ENCODE measurements at places on chromosomes 5 and 9. TPM values are rescaled to one million over a fixed set of nuclear protein-coding genes. Genes with fewer than 3 reads are reported as not detected.

DNA sequence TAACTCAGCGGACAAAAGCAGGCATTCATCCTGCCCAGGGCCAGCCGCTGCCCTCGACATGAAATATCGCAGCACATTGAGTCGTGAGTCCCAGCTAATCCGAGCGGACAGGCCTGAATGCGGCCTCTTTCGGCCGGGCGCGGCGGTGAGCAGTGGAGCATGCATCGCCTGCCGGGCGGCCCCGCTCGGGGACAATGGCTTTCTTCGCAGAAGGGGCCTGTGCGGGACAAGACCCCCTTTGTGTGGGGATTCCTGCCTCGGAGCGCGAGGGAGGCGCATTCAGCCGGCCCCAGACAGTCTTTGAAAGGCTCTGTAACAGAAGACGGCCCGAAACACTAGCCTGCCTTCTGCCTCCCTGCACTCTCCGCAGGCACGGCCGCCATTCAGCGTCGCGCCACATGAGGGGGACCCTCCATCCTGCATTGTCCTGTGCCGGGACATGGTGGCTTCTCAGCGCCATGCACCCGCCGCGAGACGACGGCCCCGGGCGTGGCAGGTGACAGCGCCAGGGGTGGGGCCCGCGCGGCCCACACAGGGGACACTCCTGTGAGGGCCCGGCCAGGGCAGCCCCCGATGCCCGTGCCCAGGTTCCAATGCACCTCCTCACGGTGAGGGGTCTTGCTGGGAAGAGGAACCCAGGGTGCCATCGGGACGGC lies 52.0 kb downstream of the EXD3 start:
- H3K36me3 ChIP-seq, result no peaks in the 10 kb centered on the region
- H3K27ac ChIP-seq, result no peak overlapping the region
- DNase-seq, result no peak
- H3K27me3 ChIP-seq, result no peaks in the 10 kb centered on the region
- H3K4me3 ChIP-seq, result no peak overlapping the region

DNA sequence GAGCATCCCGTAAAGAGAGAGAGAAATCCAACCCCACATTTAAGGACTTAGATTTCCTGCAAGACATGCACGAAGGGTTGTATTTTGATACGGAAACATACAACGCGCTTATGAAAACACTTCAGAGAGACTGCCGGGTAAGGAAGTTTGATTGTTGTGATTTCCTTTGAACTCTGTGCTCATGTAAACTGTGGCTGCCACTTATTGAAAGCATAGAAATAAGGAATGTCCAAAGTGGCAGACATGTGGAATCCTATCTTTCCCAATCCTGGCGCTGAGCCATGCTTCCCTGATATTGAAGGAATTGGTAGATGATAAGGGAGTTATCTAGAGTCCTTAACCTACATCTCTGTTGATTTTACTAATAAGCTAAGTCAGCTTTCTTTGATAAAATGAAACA lies 119.4 kb downstream of the PRKACG start:
- no peaks in the 10 kb centered on the region for H3K36me3 ChIP-seq
- DNase-seq, result no peak
- peak overlapping the region; percentile 3 for H3K27ac ChIP-seq
- peaks cover 36% of the 10 kb centered on the region for H3K4me1 ChIP-seq

DNA sequence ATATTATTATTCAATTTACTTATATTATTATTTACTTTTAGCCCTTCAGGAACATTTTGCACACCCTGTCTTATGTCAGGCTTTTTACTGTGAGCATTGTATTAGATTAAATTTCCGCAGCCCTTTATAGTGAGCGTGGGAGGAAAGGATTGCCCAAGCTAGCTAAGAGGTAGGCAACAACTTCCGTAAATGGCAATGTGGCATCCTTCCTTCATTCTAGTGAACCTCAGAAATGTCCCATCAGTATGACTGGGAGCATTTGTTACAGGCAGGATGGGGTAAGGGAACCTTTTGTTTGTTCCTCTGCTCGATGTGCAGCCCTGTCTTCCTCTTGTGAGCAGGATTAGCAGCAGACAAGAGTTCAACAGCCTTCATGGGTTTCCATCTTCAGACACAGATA lies 6.2 kb upstream of the CD180 start:
- peaks cover 56% of the 10 kb centered on the region for H3K4me1 ChIP-seq
- peak overlapping the region; percentile 92 for H3K27ac ChIP-seq
- no peaks in the 10 kb centered on the region for H3K27me3 ChIP-seq
- DNase-seq, result no peak
- no peak overlapping the region for H3K4me3 ChIP-seq

- DNase-seq, result no peak
- H3K36me3 ChIP-seq, result no peaks in the 10 kb centered on the region
- H3K4me1 ChIP-seq, result peaks cover 9% of the 10 kb centered on the region
- no peak overlapping the region for H3K27ac ChIP-seq
- H3K27me3 ChIP-seq, result peaks cover 49% of the 10 kb centered on the region
These were observed 10.6 kb upstream of the PPP1R26 start for GRCh38 chr9:135468854-135469521.

GRCh38 chr5:28448791-28449190 lies 1410.4 kb upstream of the CDH9 start:
- no peak for DNase-seq
- no peaks in the 10 kb centered on the region for H3K4me1 ChIP-seq
- no peaks in the 10 kb centered on the region for H3K27me3 ChIP-seq
- H3K36me3 ChIP-seq, result no peaks in the 10 kb centered on the region
- H3K4me3 ChIP-seq, result no peak overlapping the region

- peaks cover 4% of the 10 kb centered on the region for H3K36me3 ChIP-seq
- H3K27me3 ChIP-seq, result no peaks in the 10 kb centered on the region
- H3K4me1 ChIP-seq, result peaks cover 60% of the 10 kb centered on the region
These were observed 6.0 kb downstream of the LARP1 start for GRCh38 chr5:154761046-154761736.

DNA sequence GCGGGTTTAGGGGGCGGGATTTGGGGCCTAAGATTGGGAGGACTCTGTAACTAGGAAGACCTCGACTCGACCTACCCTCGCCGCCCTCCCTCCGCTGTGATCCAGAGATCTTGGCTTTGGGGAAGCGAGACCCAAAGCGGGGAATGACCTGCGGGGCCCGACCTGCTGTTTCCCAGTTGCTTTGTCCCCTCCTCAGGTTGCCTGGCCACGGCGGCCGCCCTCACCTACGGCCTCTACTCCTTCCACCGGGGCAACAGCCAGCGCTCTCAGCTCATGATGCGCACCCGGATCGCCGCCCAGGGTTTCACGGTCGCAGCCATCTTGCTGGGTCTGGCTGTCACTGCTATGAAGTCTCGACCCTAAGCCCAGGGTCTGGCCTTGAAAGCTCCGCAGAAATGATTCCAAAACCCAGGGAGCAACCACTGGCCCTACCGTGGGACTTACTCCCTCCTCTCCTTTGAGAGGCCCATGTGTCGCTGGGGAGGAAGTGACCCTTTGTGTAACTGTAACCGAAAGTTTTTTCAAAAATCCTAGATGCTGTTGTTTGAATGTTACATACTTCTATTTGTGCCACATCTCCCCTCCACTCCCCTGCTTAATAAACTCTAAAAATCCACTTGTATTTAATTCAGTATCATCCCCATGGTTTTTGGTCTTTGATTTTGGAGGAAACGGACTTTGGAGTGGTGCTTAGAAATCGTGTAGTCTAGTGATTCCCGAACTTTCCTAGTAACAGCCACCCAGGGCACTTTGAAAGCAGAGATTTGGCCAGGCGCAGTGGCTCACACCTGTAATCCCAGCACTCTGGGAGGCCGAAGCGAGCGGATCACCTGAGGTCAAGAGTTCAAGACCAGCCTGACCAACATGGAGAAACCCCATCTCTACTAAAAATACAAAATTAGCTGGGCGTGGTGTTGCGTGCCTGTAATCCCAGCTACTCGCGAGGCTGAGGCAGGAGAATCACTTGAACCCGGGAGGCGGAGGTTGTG lies 878 bp downstream of the HIGD2A start:
- no peak for DNase-seq
- H3K27me3 ChIP-seq, result no peaks in the 10 kb centered on the region
- H3K4me3 ChIP-seq, result peak overlapping the region; percentile 71
- H3K4me1 ChIP-seq, result peaks cover 29% of the 10 kb centered on the region

DNA sequence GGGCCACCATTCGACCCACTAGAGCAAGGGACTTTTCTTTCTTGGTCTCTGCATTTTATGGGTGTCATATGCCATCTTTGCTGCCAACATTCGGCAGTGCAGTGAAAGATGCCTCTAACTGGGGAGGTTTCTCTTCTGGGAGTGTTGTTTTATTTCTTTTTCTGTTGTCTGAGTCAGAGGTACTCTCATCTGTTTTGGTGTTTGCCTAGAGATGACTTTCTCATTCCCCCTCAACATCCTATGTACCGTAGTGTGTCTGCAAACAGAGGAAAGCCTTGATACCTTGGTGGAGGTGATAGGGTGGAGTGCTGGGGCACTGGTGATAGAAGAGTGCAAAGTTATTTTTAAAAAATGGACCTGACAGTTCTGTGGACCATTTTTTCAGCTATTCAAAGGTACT lies 182.1 kb downstream of the ARHGAP26 start:
- peaks cover 7% of the 10 kb centered on the region for H3K4me1 ChIP-seq
- no peak overlapping the region for H3K4me3 ChIP-seq
- no peaks in the 10 kb centered on the region for H3K36me3 ChIP-seq
- DNase-seq, result no peak
- no peak overlapping the region for H3K27ac ChIP-seq

- no peaks in the 10 kb centered on the region for H3K36me3 ChIP-seq
- H3K27me3 ChIP-seq, result peaks cover 23% of the 10 kb centered on the region
- no peak overlapping the region for H3K27ac ChIP-seq
- no peak for DNase-seq
These were observed 77.0 kb upstream of the PITX1 start for GRCh38 chr5:135110785-135111596.

DNA sequence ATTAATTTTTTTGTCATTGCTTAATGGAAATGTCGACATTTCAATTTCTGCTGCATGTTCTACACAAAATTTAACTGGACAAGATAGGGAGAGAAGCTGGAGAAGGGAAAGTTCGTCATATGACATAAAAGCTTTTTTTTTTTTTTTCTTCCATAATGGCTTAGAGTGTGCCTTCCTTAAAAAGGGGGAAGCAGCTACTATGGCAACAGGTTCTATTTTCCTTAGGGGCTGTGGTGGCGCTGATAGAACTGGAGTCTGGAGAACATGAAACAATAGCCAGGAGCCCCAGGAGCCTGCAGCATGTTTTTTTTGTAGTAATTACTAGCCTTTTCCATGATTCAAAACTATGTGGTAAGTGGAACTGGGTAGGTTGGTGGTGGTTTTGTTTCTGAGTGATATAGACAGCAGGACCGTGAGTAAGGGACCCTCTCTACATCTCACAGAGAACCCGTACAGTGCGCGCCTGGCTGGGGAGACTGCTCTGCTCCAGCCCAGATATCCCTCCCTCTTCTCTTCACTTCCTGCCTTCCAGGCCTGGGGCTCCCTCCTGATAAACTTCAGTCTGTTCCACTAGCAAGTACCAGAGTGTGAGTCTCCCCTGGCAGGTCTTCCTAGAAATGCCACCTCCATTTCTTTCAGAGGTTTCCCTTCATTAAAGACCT lies 301.6 kb downstream of the NR3C1 start:
- H3K27me3 ChIP-seq, result no peaks in the 10 kb centered on the region
- peaks cover 6% of the 10 kb centered on the region for H3K4me1 ChIP-seq
- H3K4me3 ChIP-seq, result no peak overlapping the region
- H3K36me3 ChIP-seq, result no peaks in the 10 kb centered on the region

DNA sequence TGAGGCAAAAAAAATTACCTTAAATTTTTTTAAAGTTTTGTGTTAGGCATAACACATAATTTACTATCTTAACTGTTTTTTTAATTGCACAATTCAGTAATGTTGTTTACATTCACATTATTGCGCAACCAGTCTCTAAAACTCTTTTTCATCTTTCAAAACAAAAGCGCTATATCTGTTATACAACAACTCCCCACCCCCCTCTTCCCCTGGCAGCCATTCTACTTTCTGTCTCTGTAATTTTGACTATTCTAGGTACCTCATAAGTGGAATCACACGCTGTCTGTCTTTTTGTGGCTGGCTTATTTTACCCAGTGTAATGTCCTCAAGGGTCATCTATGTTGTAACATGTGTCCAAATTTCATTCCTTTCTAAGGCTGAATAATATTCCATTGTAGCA lies 241.5 kb upstream of the DMRT1 start:
- no peak overlapping the region for H3K4me3 ChIP-seq
- no peaks in the 10 kb centered on the region for H3K27me3 ChIP-seq
- H3K4me1 ChIP-seq, result no peaks in the 10 kb centered on the region
- DNase-seq, result no peak
- H3K27ac ChIP-seq, result no peak overlapping the region

- H3K27ac ChIP-seq, result no peak overlapping the region
- H3K4me3 ChIP-seq, result no peak overlapping the region
- H3K36me3 ChIP-seq, result no peaks in the 10 kb centered on the region
- no peak for DNase-seq
These were observed 530.4 kb downstream of the ACTL7B start for GRCh38 chr9:108325406-108325805.

- H3K4me1 ChIP-seq, result peaks cover 17% of the 10 kb centered on the region
- no peaks in the 10 kb centered on the region for H3K27me3 ChIP-seq
- no peak overlapping the region for H3K4me3 ChIP-seq
- no peak for DNase-seq
These were observed 8.3 kb upstream of the CHD1 start for GRCh38 chr5:98936948-98937715.

DNA sequence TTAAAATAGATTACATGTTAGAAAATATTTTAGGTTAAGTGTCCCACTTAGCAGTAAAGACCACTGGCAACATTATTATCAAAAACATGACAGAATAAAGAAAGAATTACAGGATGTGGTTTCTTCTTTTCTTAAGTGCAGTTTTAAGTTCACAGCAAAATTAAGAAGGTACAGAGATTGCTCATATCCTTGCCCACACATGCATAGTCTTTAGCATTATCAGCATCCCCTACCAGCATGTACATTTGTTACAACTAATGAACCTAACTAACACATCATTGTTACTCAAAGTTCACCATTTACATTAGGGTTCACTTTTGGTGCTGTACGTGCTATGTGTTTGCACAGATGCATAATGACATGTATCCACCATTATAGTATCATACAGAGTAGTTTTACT lies 837.7 kb upstream of the CDH9 start:
- H3K27me3 ChIP-seq, result no peaks in the 10 kb centered on the region
- no peaks in the 10 kb centered on the region for H3K4me1 ChIP-seq
- no peaks in the 10 kb centered on the region for H3K36me3 ChIP-seq
- no peak overlapping the region for H3K27ac ChIP-seq
- no peak for DNase-seq

DNA sequence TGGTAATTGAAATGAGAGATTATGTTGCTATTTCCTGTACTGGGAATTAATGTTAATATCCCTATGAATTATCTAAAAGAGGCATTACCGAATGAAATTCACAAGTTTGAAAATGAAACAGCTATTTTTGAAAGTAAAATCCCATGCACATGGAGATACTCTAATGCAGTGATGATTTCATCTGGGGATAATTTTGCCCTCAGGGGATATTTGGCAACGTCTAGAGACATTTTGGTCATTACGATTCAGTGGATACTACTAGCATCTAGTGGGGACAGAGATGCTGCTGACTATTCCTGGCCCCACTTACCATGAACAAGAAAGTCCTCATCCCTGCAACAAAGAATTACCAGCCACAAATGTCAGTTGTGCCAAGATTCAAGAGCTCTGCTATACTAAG lies 500.9 kb downstream of the EFNA5 start:
- no peaks in the 10 kb centered on the region for H3K36me3 ChIP-seq
- H3K4me3 ChIP-seq, result no peak overlapping the region
- H3K27ac ChIP-seq, result no peak overlapping the region

GRCh38 chr5:54217826-54218503 lies 92.4 kb downstream of the ARL15 start:
- no peak for DNase-seq
- no peaks in the 10 kb centered on the region for H3K4me1 ChIP-seq
- no peak overlapping the region for H3K4me3 ChIP-seq
- H3K27ac ChIP-seq, result no peak overlapping the region
- no peaks in the 10 kb centered on the region for H3K36me3 ChIP-seq

Gene NXNL2
- not detected for total RNA-seq

Gene RNF145
- total RNA-seq, result 55.8 TPM

Gene PLPP7
- not detected for total RNA-seq

Gene TMEM245
- 33.3 TPM for total RNA-seq

Gene ABLIM3
- 0.29 TPM for total RNA-seq

Data from T-cell (primary cell).